Ecto neural progenitor cell (in vitro differentiated cells): ENCODE measurements at places on chromosomes 4 and X.

GRCh38 chrX:34584781-34585180, 72.3 kb downstream of the TMEM47 start:
- no peak for DNase-seq

DNA sequence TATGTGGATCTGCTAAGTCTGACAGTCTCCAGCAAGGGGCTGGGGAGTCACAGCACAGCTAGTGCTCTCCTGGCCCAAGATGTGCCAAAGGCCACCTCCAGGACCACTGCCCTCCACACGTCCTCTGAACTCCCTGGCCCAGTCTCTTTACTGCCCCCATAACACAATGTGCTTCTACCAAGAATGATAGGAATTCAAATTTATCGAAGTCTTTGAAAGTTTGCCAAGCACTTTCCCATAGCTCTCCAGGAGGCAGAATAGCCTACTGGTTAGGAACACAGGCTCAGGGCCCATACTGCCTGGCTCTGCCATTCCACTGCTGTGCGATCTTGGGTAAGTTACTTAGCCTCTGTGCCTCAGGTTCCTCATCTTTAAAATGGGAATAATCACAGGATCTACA, 86.7 kb downstream of the NHSL2 start:
- no peak for DNase-seq

GRCh38 chr4:128770807-128771206, 38.7 kb upstream of the JADE1 start:
- DNase-seq: no peak

DNA sequence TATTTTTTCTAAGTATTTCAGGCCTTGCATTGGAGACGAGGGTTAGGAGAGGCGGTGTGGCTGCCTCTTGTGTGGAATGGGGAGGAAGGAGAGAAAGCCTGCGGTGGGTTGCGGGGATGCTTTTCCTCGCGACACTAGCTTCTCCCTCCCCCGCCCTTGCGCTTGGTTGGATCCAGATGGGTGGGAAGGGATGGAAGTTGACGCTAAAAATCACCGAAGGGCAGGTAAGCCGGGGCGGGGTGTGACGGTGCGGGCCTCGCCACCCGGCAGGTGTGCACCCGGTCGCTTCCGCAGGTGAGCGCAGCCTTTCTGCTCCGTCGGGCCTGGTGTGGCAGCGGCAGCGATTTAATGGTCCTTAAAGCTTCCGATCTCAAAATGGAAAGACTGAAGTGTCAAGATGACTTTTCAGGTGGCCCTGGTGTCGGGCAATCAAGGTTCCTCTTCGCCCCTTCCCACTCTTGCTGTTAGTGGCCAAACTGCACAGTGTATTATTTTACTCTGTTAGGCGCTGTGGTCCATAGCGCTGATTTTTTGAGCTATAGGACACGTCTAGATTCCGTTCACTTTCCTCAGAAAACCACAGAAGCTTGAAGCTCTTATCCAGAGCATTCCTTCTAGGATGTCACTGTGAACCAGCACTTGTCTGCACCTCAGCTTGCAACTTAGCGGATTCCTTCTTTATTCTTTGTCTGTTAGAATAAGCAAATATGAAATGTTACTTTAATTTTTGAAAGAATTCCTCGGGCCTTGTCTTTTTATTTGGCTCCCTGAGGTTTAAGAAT, 765 bp downstream of the ENOPH1 start:
- no peak for DNase-seq

GRCh38 chr4:79425586-79425985, 17.6 kb upstream of the GK2 start:
- DNase-seq: no peak

GRCh38 chrX:53746718-53747117, 60.2 kb upstream of the HUWE1 start:
- DNase-seq: no peak

DNA sequence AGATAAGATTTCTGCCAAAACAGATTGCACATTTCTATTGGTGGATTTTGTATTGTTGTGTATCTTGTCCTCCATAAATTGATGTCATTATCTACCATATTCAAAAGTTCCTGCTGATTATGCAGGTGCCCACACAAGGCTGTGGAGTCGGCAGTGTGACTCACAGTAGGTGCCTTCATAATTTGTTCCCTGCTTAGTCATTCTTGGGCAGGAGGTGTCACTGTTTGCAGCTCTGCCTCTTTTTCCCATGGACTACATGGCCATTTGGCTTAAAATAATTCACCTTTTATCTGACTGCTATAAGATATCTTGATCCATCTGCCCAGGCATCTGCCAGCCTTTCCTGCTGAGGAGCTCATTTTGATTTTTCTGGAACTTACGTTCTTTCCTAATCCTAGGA, 33.6 kb upstream of the ENPEP start:
- DNase-seq: no peak

DNA sequence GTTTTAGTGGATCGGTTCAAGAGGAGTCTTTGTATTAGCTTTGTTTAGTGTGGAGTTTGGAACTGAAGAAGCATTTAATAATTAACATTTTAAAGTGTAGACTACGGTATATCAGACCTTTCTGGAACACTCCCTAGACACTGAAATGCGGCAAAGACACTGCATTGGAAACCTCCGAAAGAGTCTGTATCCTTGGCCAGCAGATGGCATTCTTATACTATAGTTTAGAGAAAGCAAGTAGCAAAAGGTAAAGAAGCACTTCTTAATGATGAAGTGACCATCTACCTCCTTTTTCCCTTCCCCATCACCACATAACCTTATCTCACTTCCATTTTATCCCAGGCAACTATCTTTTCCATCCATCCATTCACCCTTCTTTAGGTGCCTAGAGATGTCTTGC, 7.6 kb downstream of the FABP2 start:
- no peak for DNase-seq

DNA sequence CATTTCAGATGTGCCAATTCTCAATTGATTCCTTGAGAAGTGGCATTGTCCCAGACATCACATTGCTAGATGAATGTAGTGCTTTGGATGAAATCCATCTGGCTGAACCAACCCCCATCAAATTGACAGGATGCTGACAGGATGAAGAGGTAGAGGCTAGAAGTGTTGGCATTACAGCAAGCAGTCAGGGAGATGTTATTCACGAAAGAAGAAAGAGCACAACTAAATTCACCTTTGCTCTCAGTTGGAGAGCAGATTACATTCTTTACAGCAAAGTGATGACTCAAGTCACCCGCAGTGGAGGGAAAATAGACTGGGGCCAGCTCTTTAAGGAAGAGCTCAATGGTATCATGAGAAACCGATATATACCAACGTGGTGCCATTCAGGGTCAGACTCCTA, 259.6 kb downstream of the C4orf33 start:
- no peak for DNase-seq

DNA sequence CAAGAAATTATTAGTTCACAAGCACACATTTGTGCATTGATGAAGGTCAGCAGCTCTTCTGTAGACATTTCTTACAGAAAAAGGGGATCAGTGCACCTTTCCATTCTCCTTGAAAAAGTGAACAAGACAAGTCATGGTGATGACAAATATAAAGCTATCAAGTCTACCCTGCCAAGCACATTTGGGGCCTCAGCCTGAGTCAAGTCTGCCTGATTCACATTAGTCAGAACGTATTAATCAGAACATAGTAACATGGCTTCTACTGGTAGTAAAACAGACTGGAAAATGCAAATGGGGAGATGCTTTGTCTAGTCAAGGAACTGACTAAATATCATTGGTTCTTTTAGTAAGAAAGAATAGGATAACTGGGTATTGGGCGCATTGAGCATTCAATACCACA, 2305.1 kb downstream of the PCDH7 start:
- no peak for DNase-seq

DNA sequence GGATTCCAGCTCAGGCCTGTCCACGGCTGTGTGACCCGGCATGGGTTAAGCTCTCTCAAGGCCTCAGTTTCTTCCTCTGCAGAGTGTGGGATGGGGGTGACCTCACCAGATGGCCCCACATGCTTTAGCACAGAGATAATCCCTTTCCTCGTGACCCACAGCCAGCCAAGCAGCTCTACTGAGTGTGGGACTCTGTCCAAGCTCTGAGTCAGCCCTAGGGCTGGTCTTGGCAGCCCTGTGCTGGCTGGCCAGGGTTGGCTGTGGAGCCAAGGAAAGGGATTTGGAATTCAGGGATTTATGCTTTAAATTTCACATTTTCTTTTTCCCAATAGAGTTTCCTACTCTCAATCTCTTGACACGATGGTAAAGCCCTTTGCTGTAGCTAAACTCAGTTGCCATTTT, 19.7 kb upstream of the SPON2 start:
- no peak for DNase-seq

- DNase-seq: no peak
Measured at GRCh38 chr4:174154215-174154854, 129.1 kb downstream of the FBXO8 start.

DNA sequence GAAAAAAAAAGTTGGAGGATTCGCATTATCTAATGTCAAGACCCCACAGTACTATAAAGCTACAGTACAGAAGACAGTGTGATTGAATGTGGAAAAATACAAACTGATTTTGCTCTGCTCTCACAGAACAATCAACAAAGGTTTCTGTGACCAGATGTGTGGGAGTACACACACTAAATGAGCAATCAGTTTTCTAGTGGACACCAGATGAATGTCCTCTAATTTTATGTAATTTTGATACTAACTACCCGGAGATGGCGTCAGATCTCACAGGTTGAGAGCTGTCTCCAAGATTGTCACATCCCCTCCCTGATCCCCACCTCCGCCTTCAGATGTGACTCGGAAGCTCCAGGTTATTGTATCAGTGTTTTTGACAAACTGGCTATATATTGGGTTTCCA, 81.9 kb upstream of the HUWE1 start:
- DNase-seq: no peak

DNA sequence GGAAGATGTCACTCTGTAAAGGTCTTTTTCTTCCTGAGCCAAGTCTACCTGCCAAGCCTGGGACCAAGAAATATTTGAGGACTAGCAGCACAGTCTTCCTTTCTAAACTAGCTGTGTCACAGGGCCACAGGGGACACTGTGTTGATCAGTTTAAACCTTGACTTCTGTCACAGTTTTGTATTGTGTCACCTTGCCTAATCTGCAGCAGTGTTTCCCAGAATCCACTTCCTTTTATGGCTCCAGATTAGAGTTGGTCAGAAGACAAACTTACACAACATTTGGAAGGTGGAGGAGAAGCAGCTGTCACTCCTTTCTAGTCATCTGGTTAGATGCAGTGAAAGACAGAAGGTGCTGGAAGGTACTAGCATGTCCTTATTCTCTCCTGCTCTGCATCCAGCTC, 143.1 kb upstream of the BCOR start:
- no peak for DNase-seq

GRCh38 chr4:95705323-95705722, 134.6 kb upstream of the PDHA2 start:
- DNase-seq: no peak

DNA sequence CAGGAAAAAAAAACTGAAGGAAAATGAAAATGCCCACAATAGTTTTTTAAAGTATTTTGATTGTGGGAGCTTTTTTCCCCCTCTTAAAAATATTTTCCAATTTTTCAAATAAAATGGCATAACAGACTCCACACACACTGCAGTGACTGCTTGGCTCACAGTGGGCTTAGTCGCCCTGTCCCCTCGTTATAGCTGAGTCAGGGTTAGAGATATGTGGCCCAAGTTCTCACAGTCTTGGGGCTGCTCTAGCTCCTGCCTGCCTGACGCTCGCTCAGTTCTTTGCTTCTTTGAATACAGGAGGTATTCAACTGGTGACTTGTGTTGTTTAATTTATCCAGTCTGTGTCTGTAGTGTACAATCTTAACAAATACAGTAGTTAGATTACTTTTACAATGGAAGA, 47.7 kb downstream of the BEND2 start:
- no peak for DNase-seq

DNA sequence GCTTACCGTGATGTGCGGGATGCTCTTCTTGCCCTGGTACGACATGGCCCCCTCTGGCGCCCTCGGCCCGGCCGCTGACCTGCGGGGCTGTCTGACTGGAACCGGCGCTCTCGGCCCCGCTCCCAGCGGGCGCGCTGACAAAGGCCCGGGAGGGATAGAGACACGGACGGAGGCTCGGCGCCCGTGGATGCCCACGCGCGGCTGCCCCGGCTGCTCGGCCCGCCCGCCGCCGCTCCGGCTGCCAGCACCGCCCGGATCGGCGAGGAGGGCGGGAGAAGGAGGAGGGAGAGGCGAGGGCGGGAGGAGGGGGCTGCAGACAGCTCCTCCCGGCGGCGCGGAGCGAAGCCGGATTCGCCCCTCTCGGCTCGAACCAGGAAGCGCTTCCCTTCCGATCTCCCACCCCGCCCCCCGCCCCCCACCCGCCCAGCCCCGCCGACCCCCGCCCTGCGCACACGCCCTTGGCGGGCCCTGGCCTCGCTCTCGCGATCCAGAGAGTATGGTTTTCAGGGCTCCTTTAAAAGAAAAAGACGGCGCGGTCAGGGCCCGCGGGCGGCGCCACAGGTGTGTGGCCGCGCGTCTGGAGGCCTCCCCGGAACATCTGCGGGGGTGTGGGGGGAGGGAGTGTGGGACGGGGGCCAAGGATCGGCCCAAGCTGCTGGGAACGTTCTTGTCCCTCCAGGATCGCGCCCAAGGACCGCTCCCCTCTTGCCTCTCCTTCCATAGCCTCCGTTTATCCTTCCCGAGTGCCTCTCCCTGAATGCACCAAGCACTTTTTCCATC, 4.5 kb downstream of the CRMP1 start:
- DNase-seq: peak; percentile 85

DNA sequence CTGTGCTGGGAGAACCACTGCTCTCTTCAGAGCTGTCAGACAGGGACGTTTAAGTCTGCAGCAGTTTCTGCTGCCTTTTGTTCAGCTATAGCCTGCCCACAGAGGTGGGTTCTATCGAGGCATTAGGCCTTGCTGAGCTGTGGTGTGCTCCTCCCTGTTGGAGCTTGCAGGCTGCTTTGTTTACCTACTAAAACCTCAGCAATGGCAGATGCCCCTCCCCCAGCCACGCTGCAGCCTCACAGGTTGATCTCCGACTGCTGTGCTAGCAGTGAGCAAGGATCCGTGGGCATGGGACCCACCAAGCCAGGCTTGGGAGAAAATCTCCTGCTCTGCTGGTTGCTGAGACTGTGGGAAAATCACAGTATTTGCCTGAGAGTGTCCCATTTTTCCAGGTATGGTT, 133.8 kb upstream of the UBQLN2 start:
- DNase-seq: no peak

- no peak for DNase-seq
Measured at GRCh38 chr4:163556177-163556576, 61.7 kb downstream of the TMA16 start.

DNA sequence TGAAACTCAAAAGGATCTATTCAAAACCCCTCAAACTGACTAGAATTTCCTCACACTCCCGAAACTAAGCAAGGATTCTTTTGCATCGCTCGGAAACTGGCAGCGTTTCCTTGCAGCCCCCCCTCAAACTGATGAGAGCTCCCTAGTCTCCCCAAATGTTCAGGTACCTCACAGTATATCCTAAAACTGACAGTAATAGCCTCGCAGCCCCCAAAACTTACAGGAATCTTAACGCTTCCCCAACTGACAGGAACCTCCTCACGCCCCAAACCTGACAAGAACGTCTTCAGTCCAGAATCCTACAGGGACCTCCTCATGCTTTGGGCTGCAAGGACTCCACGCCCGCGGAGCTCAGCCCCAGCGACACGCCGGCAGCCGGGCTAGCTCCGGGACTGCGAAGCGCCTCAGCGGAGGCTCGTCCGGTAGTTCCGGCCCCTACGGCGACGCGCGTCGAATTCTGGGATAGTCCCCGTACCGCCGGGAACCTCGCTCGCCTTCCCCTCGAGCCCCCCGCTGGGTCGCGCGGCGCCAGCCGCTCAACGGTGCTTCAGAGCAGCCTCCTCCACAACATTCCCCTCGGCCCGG, 640 bp downstream of the PHF8 start:
- no peak for DNase-seq
